Lower leg skin (tissue), 4 donors: ENCODE measurements at places on chromosomes 6 and 20.

DNA sequence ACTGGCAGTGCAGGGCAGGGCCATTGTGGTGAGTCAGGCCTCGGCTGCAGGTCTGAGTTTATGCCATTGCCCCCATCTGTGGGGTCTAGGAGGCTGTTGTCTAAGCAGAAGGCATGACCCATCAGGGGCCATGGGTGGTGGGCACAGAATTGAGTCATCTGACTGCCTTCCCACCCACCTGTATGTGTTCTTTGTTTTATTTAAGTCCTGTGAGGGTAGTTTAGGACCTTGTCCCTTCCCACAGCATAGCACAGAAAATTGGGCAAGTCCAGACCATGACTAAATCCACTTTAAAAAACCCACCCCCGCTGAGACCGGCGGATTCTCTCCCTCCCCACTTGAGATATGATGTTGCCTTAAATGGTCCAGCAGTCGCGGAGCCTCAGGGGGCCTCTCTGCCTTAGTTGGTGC is 40.3 kb downstream of the ERMARD start:
- DNase-seq: no peak

DNA sequence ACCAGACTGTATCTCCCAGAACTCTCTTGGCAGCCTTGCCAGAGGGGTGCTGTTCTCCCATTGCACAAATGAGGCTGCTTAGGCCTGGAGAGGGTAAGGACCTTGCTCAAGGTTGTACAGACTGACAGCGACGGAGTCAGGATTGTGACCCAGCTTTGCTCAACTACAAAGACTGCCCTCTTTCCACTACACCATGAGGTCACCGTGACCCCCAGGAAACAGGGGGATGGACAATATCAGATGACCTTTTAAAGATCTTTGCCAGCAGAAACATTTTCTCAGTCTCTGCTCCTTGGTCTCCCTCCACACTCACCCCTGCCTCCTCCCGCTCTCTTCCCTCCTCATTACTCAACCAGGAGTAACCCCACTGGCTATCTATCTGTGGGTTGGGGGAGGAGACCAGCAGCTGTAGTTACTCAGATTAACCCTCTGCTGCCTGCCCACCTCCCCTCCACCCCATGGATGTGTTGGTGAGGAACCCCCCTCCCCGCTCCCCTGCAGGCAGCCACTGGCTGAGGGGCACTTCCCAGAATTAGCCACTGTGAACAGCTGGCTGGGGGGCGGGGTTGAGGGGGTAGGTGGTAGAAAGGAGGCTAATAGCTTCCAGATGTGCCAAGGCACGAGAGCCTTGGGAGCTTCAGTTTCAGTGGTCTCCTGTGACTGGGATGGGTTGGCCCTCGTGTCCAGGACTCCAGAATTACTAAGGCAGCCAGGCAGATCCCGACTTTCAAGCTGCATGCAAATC is 26.9 kb upstream of the MRPS18A start:
- DNase-seq: no peak

DNA sequence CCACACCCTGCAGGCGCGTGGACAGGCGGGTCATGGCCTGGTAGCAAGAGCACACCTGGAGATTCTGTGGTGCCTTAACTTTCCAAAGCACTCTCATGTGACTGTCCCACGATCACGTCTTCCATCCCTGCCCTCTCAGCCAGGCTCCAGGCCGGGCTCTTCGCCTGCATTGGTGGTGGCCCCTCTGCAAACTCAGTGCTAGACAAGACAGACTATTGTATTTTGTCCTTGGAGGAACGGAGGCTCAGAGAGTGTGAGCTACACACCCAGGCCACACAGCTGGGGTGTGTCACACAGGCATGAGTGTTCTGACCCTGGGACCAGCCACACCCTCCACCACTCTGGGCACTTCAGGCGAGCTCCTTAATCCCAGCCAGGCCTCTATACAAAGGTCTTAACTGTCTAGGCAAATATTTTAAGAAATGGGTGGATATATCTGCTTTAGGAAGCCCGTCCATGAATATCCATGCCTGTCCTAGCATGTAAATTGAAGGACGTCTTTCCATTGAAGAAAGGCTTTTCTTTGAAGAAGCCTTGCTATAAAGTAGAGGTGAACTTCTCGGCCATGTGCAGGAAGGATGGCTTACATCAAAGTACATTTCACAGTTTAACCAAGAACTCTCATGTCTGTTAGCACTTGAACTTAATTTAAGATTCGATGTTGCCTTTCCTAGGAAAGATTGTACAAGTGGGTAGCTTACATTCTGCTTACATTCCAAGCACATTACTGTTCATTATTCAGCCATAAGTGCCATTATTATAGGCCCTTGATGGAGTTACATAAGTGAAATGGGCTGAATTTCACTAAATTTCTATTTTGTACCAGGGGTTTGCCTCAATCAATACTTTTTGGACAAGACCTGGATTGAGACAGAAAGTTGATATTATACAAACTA is 263.9 kb downstream of the DLL1 start:
- DNase-seq: no peak

- DNase-seq: no peak
Observed at GRCh38 chr6:111211411-111212030, 124.2 kb downstream of the SLC16A10 start.

- no peak for DNase-seq
Observed at GRCh38 chr6:134551245-134551960, 233.5 kb upstream of the SGK1 start.

DNA sequence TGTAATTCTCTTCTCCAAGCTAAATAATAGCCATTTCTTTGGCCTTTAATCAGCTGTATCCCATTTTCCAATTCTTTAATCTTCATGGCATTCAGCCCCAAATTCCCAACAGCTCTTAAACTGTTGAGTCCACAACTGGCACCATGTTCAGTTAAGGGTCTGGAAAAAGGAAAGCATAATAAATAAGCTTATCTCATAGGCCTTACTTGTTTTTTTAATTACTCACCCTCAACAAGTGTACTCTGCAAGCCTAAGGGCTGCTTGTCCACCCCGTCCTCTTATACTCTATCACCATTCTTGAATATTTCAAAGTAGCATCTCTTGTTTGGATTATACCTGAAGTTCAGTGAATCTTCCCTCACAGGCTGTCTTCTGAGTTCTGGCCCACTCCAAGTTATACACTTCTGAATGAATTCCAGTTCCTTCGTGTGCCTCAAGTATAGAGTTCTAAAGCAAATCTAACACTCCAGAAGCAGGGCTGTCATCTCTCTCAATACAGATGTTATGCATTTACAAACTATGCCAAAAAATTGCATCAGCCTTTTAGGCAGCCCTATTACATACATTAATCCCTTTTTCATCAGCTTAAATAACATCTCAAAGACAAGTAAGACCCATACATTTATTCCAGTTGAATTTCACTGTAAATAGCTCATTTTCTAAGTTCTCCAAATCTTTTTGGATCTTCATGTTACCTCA is 98.7 kb downstream of the COL21A1 start:
- no peak for DNase-seq

- no peak for DNase-seq
Observed at GRCh38 chr6:14945461-14946185, 300.2 kb upstream of the JARID2 start.

GRCh38 chr20:6492271-6493055 is 275.0 kb upstream of the BMP2 start:
- DNase-seq: no peak

GRCh38 chr6:39228992-39229767 is at the start of gene KCNK5:
Gene KCNK5, minus strand, starts transcription at chr6:39229475. Its CDS starts 364 bp downstream, at chr6:39229111.
- peak; percentile 87 for DNase-seq

DNA sequence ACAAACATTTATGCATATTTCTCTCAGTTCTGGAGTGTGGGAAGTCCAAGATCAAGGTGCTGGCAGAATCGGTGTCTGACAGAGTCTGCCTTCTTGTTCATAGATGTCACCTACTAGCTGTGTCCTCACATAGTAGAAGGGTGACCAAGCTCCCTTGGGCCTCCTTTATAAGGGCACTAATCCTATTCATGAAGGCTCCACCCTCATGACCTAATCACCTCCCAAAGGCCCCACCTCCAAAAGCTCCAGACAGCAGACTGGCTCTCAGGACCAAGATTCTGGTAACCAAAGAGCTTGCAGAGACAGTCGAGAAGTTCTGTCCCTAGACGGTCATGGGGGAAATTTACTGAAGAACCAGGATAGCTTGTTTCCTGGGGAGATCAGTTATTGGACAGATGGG is 139.1 kb downstream of the COL9A1 start:
- DNase-seq: no peak

DNA sequence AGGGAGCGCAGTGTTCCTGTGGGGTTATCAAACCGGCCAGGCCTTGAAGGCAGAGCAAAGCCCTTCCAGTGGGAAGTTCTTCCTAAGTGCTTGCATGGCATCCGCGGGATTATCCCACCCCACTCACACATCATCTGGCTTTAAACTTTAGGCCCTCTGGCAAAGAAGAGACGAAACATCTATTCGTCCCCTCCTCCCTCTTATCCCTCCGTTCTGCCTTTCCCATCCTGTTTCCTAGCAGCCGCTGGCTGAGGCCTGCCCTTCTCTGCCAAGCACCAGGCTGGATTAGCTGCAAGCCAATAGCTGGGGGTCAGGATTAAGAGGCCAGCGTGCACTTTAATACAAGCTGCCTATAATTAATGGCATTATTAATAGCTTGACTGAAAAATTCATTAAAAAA is 621.0 kb downstream of the PKHD1 start:
- DNase-seq: no peak

- no peak for DNase-seq
Observed at GRCh38 chr6:90107771-90108282, 188.8 kb downstream of the BACH2 start.

- no peak for DNase-seq
Observed at GRCh38 chr6:28446818-28447511, 3.7 kb upstream of the ZSCAN23 start.

GRCh38 chr6:1461207-1461606 is 71.8 kb downstream of the FOXF2 start:
- no peak for DNase-seq

DNA sequence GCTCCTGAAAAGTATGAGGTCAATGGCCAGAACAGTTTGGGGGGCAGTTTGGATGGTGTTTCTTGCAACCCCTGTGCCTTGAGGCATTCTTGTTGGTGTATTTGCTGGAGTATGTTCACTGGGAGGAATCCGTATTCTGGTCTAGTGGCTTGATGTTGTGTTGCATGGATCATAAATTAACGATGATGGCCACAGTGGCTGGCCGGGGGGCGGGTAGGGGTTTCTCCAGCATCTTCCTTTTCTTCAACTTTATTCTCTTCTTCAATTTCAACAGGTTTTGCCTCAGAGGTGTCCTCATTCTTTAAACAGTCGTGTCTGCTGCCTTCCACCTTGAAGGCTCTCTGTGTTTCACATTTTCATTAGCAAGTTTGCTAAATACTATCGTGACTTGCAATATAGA is 43.0 kb upstream of the THBS2 start:
- DNase-seq: peak; percentile 13

DNA sequence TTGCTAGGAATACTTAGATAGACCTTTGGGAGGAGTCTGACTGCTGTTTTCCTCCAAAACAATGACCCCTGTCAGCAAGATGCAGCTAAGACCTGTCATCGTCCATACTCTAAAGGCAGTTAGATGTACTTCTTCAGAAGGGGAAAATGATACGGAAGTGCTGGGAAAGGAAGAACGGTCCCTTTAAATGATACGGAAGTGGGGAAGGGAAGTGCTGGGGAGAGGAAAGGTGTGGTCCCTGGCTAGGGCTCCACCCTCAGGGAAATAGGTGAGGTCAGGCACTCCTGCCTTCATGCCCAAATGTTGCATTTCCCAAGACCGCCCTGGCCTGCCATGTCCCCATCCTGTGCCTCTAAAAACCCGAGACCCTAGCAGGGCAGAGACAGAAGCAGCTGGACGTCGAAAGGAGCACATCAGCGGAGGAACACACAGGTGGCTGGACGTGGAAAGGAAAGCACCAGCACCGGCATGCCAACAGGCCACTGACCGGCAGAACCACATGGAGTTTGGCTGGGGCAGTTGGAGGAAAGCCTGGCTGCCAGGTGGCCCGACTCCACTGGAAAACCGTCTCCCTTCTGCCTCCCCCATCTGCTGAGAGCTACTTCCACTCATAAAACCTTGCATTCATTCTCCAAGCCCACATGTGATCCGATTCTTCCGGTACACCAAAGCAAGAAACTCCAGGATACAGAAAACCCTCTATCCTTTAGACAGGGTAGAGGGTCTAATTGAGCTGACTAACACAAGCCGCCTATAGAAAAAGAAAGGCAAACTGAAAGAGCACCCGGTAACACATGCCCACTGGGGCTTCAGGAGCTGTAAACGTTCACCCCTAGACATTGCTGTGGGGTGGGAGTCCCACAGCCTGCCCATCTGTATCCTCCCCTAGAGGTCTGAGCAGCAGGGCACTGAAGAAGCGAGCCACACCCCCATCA is 94.6 kb downstream of the FAXC start:
- DNase-seq: no peak

GRCh38 chr6:135782546-135782945 is 69.0 kb upstream of the PDE7B start:
- no peak for DNase-seq

DNA sequence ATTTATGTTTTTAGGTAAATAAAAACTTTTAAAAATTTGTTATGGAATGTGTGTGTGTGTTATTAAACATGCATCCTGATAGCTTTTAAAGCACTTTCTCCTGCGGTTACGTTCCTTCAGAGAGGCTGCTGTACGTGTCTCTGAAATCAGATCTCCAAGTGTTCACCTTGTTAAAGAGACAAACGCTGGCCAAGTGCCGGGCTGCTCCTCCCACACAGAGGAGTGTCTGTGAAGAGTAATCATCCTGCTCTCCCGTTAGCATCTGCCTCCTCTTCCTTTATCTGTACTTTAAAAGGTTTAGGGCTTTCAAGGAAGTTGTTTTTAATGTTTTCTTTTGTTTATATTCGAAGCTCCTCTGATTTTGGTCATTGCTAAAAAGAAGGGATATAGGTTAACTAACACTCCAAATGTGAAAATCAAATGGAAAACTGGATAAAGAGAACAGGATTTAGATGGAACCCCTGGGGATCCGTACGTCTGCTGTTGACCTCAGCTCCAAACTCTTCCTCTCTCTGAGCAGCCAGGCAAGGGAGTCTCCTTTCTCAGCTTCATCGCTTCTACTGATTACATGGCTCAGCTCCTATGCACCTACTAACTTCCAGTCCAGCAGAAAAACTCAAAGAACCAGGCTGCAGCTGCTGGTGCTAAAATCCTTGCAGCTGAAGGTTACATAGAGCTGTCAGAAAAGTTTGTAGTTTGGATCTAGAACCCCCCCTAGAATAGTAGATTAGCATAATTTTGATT is 20.0 kb downstream of the IRF4 start:
- DNase-seq: no peak

DNA sequence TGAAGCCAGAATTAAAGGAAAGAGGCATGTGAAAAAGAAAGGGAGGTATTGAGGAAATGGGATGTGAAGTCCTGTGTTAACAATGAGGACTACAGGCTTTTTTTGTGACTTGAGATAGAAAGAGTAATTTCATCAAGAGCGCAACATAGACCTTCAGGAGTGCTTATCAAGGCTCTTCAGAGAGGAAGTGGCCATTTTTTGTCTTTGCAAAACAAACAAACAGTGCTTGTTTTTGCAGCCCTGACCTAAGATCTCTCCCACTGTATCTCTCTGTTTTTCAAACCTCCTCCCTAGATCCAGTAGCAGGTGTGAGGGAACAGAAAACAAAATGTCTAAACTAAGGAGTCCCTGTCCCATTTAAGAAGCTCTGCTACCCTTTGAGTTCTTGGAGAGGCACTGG is 710.3 kb upstream of the MARCKS start:
- DNase-seq: no peak
